ENCODE measurements at places on chromosomes 7 and 10.

GRCh38 chr7:132708470-132708869 lies 132.2 kb upstream of the PLXNA4 start:
- DNase-seq: no peak

DNA sequence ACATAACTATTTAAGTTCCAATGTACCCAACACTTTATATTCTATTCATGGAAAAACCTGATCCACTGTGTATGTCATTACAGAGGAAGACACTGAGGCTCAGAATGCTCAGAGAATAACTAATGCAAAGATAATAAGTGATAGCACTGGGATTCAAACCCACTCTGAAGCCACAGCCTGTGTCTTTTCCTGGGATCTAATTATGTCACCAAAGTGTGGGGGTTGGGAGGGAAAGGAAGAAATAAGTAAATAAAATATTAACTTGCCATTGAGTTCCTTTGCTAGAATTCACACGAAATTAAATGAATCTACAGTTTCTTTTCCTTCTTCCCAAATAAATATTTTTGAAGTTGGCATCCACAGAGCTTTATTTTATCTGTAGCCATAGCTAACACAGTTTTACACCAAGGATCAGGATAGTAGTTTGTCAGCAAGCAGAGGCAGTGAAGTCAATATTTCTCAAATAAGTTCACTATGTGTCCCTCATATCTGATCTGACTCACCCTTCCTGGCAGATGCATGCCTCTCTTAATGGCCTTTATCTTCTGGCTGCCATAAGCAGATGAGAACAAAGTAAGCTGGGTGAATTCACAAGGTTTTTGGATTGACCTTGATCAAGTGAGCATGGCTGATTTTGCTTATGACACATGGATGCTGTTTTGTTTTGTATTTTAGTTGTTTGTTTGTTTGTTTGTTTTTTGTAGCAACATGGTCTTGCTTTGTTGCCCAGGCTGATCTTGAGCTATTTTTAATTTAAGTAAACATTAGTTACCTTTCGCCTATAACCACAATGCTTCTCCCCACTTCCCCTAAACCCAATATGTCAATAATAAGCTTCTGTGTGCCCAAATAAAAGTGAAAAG lies 6.3 kb downstream of the RAPGEF5 start:
- no peak for DNase-seq

- no peak for DNase-seq
Measured at GRCh38 chr7:154583454-154583853, 419.5 kb downstream of the PAXIP1 start.

DNA sequence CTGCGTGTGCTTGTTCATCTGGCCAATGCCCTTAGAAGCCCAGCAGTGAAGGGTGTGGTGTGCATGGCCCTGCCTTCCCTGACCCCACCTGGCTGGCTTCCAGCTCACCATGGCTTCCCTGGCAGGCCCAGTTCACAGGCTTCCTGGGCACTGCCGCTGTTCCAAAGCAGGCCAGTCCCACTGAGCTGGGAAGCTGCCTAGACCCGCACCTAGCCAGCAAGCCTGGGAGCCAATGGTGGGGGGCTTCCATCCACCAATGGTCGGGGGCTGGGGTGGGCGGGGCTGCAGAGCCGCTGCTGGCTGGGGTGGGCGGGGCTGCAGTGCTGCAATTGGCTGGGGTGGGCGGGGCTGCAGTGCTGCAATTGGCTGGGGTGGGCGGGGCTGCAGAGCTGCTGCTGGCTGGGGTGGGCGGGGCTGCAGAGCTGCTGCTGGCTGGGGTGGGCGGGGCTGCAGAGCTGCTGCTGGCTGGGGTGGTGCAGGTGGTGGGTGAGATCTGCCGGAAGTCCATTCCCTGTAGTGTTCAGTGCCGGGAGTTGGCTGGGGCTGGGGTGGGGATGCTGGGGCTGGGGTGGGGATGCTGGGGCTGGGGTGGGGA lies 12.4 kb downstream of the CALY start:
- DNase-seq: no peak

DNA sequence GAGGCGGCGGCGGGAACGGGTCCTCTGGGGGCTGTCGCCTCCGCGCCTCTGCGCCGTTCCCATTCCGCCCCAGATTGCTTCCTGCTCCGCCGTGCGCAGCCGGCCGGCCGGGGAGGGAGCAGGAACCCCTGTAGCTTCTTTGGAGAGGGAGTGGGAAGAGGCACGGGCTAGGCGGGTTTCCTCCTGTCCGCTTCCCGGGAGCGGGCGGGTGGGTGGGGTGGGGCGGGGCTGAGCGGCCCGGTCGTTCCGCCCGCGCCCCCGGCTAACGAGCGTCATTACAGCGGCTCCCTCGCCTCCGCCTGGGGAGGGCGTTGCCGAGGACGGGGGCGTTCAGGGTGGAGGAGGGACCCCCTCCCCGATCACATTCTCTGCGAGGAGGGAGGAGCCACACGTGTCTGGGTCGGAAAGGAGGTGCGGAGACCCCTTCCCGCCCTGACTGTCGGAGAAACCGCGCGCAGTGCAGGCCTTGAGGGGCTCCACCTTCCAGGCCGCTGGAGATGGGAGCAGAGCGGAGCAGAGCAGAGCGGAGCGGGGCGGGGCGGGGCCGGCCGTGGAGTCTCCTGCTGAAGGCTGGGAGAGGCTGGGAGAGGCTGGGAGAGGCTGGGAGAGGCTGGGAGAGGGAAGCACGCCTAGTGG lies 39.7 kb downstream of the AGAP3 start:
- DNase-seq: no peak

DNA sequence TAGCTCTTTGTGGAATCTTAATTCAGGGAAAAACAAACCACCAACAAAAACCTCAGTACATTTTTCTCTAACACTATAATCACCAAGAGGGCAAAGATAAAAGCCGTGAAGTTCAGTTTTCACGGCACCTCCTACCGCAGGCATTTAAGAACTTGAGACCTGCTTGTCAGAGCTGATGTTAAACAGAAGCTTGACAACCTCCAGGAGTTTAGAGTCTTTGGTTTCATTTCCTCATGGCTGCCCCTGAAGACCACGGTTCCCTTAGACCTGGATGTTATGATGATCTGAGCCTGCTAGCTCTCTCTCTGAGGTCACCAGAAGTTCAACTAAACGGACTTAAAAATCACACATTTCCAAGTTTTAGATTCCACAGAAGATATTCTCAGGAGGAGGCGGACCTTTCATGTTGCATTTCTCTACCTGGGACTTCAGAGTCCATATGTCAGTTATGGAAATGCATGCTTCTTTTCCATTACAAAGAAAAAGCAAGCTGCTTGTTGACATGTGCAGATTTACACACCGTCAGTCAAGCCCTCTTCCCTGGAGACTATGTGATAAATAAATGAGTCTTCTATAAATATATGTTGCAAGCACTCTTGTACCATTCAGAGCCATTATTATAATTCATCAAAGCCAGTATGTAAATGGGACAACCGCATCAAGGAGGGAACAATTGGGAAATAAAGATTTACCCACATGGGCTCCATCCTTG lies 258.0 kb downstream of the GFRA1 start:
- DNase-seq: no peak

DNA sequence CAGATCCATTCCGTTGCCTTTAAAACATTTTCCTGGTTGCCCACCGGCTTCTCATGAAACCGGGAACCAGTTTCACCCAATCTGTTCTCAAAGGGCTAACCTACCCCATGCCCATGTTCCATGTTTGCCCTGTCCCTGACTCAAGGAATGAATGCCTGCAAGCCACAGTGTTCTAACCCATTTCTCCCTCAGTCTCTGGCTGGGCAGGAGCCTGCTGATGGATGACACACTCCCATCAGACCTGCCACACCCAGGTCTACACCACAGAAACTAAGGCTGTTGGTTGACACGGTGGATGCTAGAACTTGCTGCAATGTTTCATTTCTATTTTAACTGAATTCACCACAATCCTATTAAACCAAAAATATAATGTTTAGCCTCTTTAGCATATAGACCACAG lies 15.6 kb downstream of the CLRN3 start:
- DNase-seq: no peak

GRCh38 chr10:62616885-62617590 lies 187.5 kb upstream of the ADO start:
- no peak for DNase-seq

GRCh38 chr7:150450491-150451001 lies at the start of gene GIMAP8:
Gene GIMAP8, plus strand, starts transcription at chr7:150450630. Its CDS starts 16,069 bp downstream, at chr7:150466699.
- DNase-seq: no peak

DNA sequence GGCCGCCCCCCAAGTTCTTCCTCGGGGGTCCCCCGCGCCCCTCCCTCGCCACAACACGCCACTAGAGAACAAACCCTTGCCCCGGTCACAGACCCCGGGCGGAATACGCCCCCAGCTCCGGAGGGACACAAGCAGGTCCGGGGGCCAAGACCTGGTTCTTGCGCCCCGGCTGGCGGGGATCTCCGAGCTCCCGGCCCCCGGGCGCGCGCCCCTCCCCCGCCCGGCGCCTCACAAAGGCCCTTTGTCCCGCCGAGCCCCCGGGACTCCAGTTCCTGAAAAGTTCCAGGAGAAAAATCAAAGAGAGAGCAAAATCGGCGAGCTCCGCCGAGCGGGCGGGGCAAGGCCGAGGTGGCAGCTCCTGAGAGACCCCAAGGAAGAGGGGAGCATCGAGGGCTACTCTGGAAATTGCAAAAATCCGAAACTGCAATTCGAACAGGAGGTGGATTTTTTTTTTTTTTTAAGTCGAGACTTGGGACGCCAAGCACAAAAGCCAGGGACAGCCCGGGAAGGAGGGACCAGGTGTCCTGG lies 4.0 kb downstream of the TNRC18 start:
- DNase-seq: no peak

GRCh38 chr10:121947343-121948330 lies 19.8 kb upstream of the ATE1 start:
- DNase-seq: no peak
